ENCODE measurements at places on chromosomes 2 and 18.

DNA sequence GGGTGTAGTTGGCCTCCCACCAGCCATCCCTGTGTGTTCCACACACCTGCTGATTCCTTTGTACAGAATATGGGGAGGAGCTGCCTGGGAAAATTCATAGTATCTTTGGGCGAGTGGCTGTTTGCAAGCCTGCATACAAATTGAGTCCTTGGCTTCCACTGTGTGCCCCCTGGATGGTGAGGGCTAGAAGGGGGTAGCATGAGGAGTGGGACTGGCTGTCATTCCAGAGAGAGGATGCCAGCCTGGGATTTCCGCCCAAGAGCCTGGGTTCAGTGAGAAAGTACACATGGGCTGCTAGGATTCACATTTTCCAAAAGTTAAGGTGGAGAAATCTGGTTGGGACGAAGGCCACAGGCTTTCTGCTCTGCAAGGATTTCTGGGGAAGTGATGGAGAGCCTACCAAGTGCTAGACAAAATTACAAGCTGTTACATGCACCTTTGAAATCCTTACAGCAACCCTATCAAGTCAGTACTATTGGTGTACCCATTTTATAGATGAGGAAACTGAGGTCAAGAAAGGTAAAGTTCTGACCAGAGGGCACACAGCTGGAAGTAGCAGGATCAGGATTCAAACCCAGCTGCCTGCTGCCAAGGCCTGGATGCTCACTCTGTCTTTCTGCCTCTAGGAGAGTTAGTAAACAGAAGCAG, 606 bp upstream of the TOGARAM2 start:
- DNase-seq = no peak

DNA sequence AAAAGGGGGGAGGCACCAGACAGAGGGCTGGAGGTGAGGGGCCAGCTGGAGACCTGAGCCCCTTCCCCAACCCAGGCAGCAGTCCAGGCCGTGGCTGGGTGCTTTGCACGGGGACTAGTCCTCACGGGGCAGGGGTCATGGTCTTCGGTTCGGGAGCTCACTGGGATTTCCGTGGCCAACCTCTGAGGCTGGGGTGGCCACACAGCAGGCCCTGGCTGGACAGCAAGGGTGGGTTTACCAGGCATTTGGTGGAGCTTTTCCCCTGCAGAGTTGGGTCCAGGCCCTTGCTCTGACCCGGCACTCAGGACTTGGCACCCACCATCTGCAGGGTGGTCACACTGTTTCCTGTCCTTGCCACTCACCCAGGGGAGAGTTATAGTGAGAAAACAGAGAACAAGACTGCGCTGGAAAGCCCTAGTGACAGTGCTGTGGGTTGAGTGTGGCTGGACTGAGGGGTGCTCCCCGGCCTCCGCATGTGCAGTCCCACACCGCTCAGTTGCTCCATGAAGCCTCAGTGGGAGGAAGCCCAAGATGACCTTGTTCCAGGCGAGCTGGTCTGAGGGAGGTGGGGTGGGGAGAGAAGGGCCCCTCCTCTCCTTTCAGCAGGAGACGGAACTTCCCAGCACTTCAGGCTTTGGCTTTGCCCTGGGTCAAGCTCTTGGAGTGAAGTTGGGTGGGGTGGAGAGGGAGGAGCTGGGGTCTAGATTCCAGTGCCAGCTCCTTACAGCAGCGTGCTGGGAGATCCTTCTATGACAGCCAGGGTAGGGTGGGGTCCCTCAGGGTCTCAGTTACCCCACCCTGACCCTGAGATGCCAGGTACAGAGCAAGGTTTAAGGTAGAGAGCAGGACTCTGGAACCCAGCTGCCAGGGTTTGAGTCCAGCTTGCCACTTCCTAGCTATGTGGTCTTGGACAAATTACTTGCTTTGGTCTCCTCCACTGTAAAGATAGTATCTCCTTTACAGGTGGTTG, 219.8 kb downstream of the DYSF start:
- DNase-seq = no peak

GRCh38 chr2:148560496-148560895, 84.1 kb upstream of the EPC2 start:
- no peak for DNase-seq

DNA sequence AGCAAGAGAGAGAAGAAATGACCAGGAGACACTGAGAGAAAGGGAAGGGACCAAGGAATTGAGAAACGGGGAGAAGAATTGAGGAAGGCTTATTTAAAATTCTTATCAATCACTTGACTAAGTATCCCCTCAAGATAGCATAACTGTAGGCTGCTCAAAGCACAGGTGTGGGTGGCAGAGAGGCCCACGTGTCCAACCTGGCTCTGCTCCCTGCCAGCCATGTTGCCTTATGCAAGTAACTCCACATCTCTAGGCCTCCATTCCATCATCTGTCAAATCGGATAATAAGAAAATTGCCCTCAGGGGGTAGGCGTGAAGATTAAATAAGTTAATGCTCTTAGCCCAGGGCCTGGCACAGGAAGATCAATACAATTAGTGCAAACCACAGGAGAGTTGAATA, 7.4 kb upstream of the NPAS2 start:
- DNase-seq = no peak

GRCh38 chr2:20067992-20068584, 16.7 kb upstream of the LAPTM4A start:
- DNase-seq = no peak

DNA sequence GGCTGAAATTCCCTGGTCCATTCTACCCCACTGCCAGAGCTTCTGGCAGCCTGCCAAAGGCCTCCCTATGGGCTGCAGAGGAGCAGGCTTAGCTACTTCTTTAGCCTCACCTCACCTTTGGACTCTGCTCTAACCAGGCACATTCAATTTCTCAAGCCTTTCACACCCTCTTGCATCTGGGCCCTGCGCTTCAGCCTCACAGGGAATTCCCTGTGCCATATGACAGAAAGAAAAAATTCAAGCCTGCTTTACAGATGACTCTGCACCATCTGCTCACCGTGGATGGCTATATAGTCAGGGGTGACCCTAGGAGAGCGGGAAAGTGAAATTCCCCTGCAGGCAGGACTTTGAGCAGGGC, 62.5 kb downstream of the REEP1 start:
- peak; percentile 6 for DNase-seq

- no peak for DNase-seq
Measured at GRCh38 chr2:42979870-42980763, 187.7 kb upstream of the HAAO start.

DNA sequence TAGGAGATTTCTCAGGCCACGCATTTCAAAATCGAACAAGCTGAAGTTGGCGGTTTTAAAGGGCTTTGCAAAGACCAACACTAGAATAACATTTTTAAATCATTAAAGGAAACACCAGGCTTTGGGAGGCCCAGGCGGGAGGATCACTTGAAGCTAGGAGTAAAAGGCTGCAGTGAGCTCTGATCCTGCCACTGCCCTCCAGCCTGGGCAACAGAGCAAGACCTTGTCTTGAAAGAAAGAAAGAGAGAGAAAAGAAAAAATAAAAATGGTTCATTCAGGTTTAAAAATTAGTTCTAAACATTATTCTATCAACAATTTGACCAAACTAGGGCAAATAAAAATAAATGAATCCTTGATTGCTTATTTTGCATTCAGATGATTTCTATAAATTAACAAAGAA, 789 bp upstream of the CHST9 start:
- DNase-seq = no peak
